Thymus (tissue), 14 donors: ENCODE measurements at places on chromosomes 2 and 18. TPM values are rescaled to one million over a fixed set of nuclear protein-coding genes. Genes with fewer than 3 reads are reported as not detected.

The EVA1A gene
- total RNA-seq, result 12.7 TPM

The GYPC gene
- 83.2 TPM for total RNA-seq

GRCh38 chr2:133955169-133955568, 298.7 kb upstream of the MGAT5 start:
- no peak overlapping the region for H3K27ac ChIP-seq
- DNase-seq, result no peak
- H3K4me3 ChIP-seq, result no peak overlapping the region
- H3K27me3 ChIP-seq, result no peaks in the 10 kb centered on the region
- H3K4me1 ChIP-seq, result no peaks in the 10 kb centered on the region
- H3K36me3 ChIP-seq, result no peaks in the 10 kb centered on the region

DNA sequence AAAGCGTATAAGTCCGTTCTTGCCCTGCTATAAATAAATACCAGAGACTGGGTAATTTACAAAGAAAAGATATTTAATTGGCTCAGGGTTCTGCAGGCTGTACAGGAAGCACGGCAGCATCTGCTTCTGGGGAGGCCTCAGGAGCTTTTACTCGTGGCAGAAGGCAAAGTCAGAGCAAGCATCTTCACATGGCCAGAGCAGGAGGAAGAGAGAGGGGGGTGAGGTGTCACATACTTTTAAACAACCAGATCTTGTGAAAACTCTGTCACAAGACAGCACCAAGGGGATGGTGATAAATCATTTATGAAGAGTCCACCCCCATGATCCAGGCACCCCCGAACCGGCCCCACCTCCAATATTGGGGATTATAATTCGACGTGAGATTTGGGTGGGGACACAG, 130.6 kb downstream of the LTBP1 start:
- H3K4me3 ChIP-seq, result no peak overlapping the region
- H3K4me1 ChIP-seq, result no peaks in the 10 kb centered on the region
- no peak overlapping the region for H3K27ac ChIP-seq
- no peak for DNase-seq
- no peaks in the 10 kb centered on the region for H3K27me3 ChIP-seq

GRCh38 chr2:158740621-158741020, 54.5 kb upstream of the DAPL1 start:
- H3K4me3 ChIP-seq, result no peak overlapping the region
- no peaks in the 10 kb centered on the region for H3K36me3 ChIP-seq
- no peaks in the 10 kb centered on the region for H3K27me3 ChIP-seq
- DNase-seq, result no peak

The RUFY4 gene
- total RNA-seq, result 2.6 TPM

GRCh38 chr2:62145478-62146100, 50.3 kb upstream of the B3GNT2 start:
- H3K27ac ChIP-seq, result no peak overlapping the region
- peaks cover 20% of the 10 kb centered on the region for H3K4me1 ChIP-seq
- DNase-seq, result no peak
- H3K36me3 ChIP-seq, result no peaks in the 10 kb centered on the region
- no peaks in the 10 kb centered on the region for H3K27me3 ChIP-seq

DNA sequence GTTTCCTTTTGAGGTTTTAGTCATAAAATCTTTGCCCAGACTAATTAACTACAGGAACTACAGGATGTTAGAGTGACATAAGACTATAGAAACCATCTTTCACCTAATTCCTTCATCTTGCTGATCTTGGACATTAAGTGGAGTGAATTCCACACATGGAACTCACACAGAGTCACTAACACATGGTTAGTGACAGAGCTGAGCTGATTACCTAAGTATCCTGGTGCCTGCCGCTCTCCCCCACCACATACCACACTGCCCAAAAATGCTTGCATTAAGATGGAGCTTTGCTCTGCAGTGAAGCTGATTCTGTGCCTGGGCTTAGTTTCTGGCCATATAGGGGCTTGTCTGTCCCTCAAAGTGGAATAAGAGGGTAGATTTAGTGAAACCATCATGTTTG, 332.9 kb upstream of the NT5C1B start:
- DNase-seq, result no peak
- H3K4me1 ChIP-seq, result no peaks in the 10 kb centered on the region
- no peak overlapping the region for H3K4me3 ChIP-seq
- H3K27me3 ChIP-seq, result no peaks in the 10 kb centered on the region

DNA sequence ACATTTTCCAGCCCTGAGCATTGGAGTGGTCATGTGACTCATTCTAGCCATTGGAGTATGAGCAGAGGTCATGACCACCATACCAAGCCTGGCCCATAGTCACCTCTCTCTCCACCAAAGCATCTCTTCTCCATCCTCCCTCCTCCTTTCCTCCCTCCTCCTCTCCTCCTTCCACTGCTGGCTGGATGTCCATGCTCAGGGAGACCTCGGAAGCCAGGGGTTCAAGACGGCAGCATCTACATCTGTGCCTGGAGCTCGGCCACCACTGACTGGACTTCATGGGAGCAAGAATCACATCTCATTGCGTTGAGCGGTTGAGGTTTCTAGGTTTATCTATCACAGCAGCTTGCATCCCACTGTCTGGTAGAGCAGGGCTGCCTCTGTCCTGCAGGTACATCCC, 252.4 kb downstream of the NDUFA10 start:
- no peaks in the 10 kb centered on the region for H3K36me3 ChIP-seq
- H3K27ac ChIP-seq, result no peak overlapping the region
- DNase-seq, result no peak
- H3K4me1 ChIP-seq, result no peaks in the 10 kb centered on the region
- H3K27me3 ChIP-seq, result no peaks in the 10 kb centered on the region
- H3K4me3 ChIP-seq, result no peak overlapping the region

The XDH gene
- total RNA-seq, result 0.19 TPM

The GAREM2 gene
- total RNA-seq, result 0.71 TPM

The IL18RAP gene
- total RNA-seq, result 3.7 TPM

- H3K36me3 ChIP-seq, result no peaks in the 10 kb centered on the region
- no peak overlapping the region for H3K4me3 ChIP-seq
- no peak for DNase-seq
- no peaks in the 10 kb centered on the region for H3K27me3 ChIP-seq
Observed at GRCh38 chr2:23159746-23160405, 225.1 kb upstream of the KLHL29 start.

GRCh38 chr2:113230531-113230930, 48.2 kb downstream of the PAX8 start:
- peaks cover 14% of the 10 kb centered on the region for H3K4me1 ChIP-seq
- no peak for DNase-seq
- no peaks in the 10 kb centered on the region for H3K36me3 ChIP-seq
- no peak overlapping the region for H3K27ac ChIP-seq
- no peak overlapping the region for H3K4me3 ChIP-seq

DNA sequence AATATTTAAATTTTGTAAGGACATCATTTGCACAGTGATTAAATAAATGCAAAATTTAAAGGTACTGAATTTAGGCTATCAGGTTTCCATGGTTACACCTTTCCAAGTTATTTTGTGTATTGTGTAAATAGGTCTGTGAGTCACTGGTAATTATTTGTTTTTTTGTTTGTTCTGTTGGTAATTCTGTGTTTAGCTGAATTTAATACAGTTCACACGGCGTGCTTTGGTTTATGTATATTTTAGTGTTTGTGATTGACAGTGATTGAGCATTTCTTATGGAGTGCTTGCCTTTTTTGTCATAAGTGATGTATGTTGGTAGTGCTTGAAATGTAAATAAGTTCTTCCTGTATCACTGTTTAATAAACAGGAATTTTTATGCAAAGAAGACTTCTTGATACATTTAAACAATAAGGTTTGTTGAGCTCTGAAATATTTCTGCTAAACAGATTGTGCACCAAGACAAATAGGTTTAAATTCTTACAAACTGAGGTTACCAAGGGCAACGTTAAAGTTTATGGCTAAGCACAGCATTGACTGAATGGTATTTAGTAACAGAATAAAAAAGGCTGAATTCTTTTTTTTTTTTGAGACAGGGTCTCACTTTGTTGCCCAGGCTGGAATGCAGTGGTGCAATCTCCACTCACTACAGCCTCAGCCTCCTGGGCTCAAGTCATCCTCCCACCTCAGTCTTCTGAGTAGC, 38.3 kb upstream of the DLX1 start:
- H3K4me3 ChIP-seq, result no peak overlapping the region
- H3K27ac ChIP-seq, result no peak overlapping the region
- H3K36me3 ChIP-seq, result no peaks in the 10 kb centered on the region
- no peak for DNase-seq
- no peaks in the 10 kb centered on the region for H3K27me3 ChIP-seq

The CRYGD gene
- total RNA-seq, result not detected
